ENCODE measurements at places on chromosomes 6 and 20.

GRCh38 chr6:43715056-43715788 is 27.6 kb upstream of the MRPS18A start:
- DNase-seq: no peak

GRCh38 chr20:34396408-34396807 is 33.3 kb downstream of the ITCH start:
- no peak for DNase-seq

GRCh38 chr6:169671563-169671962 is 30.3 kb downstream of the WDR27 start:
- no peak for DNase-seq

GRCh38 chr6:40555092-40555491 is 32.1 kb downstream of the LRFN2 start:
- no peak for DNase-seq

DNA sequence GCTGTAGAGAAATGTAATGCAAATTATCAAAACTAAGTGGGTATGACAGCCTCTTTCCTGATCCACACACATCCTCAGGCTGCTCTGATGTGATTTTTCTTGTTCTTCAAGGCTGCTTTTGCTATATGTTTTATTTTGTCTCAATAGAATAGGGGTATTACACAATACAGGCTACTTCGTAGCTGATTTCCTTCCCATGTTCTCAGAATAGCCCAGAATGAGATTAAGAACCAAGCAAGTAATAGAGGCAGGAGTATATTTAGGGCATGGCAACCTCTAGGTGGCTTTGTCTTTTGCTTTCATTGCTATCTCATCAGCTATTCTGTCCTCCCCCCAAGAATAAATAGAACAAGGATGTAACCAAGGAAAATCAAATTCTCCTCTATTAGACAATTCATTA is 241.8 kb downstream of the ALDH8A1 start:
- DNase-seq: no peak

DNA sequence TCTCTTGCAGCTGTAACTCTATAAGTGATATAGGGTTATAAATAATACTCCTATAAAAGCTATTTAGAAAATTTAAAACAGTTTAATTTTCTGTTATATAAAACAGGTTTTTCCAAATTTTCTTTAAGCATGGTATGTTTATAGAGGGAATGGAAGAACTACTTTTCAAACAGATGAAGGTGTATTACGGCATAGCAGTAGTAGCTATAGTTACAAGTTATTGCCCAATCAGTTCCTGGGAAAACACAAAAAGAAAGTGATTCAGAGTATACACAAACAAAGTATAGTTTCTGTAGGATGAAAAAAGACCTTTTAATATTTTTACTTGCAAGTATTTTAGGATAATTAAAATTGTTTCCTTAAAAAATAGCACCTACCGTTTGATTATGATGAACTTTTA is 9.8 kb downstream of the SLC17A5 start:
- no peak for DNase-seq

Measured in NCI-H1105 treated with DMSO at 0.1 percent for 48 hours (cell line).